Kidney glomerular epithelial cell (primary cell): ENCODE measurements at places on chromosomes 4 and X.

DNA sequence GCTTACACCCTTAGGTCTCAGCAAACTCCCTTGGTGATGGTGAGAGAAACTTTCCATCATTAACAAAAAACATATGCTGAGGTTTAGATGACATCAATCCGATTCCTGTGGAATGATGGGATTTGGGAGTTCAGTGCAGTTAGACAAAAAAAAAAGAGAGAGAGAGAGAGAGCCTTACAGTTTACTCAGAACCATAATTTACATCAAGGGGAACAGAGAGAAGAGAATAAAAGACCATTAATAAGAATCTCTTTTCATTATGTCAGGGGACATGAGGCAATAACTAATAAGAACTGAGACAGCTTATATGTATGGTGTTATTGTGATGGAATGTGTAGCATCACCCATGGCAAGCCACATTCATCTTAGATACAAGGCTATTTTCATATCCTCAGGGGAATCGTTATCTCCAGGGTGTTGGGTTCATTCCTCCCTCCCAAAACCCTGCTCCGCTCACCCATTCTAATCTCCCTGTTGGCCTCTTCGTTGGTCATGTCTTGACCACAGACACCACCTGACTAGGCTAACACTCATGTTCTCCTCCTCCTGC, 175.7 kb upstream of the MXRA5 start:
- DNase-seq = no peak

GRCh38 chrX:155169881-155170280, 46.4 kb upstream of the VBP1 start:
- no peak for DNase-seq

GRCh38 chr4:31391976-31392375, 671.8 kb downstream of the PCDH7 start:
- DNase-seq = no peak

- no peak for DNase-seq
These were observed 139.8 kb upstream of the KIT start for GRCh38 chr4:54517781-54518444.

DNA sequence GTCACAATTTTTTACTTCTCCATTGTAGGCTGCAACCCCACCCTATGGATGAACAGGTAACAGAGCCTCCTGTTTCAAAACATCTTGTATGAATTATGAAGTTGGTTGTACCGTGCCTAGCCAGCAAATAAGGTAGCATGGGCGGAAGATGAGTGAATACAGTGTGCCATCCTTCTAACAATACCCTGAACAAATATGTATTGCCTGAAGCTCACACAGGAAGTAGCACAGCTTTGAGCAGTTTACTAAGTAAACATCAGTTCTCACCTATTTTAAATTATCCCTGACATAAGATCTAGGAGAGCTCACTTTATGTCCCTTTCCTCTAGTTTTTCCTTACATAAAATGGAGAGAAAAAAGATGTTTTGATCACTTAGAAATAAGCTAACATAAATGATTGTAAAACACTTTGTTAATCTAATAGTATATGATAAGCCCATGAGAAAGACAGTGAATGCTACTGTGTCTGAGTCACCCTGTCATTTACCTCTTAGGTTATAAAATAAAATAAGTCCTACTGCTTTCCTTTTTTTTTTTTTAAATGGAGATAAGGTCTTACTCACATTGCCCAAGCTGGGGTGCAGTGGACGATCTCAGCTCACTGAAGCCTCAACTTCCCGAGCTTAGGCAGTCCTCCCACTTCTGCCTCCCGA, 36.6 kb downstream of the GRSF1 start:
- peak; percentile 1 for DNase-seq

GRCh38 chr4:27046851-27047250, 186.2 kb downstream of the STIM2 start:
- no peak for DNase-seq

DNA sequence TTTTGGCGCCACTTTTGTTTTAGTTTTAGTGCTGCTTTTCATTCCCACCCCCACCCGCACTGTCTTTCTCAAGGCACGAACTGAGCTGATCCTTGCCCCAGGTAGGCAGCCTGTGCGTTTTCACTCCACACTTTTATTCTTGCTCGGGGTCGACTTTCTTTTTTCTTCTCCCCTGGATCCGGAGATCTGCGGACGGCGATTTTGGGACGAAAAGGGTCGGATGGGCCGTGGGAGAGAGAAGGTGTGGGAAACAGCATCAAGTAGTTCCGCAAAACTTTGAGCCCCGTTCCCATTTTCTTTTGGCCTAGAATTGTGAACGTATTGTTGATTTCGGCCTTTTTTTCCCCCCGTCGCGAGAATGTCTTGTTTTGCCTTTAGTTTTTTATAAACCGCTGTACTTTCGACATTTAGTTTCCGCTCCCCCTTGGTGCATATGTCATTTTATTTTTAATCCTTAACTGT, 531 bp downstream of the STAG2 start:
- DNase-seq = peak; percentile 6

DNA sequence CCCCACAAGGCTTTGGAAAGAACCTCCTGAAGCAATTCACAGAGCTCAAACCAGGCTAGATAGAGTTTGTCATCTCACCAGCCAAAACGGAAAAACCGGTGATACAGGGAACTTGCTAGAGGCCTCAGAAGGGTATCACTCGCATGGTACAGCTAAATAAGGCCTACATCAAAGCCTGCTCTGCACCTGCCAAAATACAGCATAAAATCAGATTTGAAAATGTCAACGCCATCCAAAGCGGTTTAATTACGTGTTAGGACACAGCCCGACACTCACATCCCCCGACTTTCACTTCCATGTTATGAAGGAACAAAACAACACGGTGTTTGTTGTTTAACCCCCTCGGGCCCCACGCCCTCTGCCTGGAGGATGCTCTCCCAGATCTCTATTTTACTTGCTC, 65.0 kb downstream of the MAPK10 start:
- no peak for DNase-seq

GRCh38 chrX:11970578-11971359, 167.5 kb upstream of the FRMPD4 start:
- no peak for DNase-seq

- no peak for DNase-seq
These were observed 46.0 kb downstream of the USP38 start for GRCh38 chr4:143230683-143231082.

- DNase-seq = no peak
These were observed 49.3 kb upstream of the CLCN4 start for GRCh38 chrX:10107483-10107882.

- DNase-seq = no peak
These were observed 39.9 kb downstream of the EGF start for GRCh38 chr4:109952612-109953011.

GRCh38 chr4:89427782-89428181, 120.2 kb upstream of the GPRIN3 start:
- no peak for DNase-seq

DNA sequence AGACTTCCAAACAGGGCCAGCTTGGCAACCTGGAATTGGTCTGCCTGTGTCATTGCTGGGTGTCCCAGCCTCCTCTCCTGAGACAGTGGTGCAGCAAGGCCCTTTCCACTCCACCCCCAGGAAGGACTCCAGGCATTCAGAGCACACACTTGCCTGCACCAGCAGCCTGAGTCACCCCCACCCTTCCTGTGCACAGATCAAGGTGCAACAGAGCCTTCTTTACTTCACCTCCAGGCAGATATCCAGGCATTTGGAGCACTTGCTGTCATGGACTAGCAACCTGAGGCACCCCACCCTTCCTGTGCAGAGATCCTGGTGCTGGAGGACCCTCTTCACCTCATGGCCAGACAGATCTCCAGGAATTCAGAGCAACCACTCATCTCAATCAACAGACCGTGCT, 135.8 kb downstream of the GASK1B start:
- DNase-seq = no peak

DNA sequence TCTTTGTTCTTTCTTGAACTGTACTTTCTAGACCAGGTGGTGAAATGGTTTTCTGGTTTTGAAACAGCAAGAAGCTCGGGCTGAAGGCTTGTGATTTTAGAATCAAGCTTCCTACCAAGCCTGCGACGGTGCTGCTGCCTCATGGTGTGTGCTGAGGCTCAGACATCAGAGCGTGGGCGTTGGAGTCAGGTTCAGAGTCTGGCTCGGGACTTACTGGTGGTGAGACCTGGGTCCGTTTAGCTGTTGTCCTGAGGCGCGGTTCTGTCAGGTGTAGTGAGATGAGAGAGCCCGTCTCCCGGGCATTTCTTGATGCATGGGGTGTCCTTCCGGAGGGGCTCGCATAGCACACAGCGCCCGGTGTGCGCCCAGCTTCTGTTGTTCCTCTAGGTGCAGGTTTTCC, 19.7 kb upstream of the TADA2B start:
- DNase-seq = no peak

DNA sequence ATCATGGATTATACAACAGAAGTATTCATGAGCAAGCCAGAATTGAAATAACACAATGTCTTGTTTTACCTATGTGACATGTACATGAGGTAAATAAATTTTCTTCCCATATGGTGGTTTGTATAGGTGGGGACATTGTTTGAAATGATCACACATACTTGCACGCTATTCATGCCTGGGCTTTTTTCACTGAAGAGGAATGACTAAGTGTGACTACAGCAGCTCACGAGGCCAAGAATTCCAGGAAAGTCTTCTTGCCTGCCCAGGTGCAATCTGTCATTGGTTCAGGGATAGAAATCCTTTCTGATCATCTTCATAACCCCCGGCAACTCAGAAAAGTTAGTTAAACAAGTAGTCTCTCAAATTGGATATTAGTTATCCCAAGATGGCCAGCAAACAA, 36.3 kb upstream of the AREG start:
- DNase-seq = no peak

GRCh38 chr4:2343476-2343875, 75.0 kb downstream of the ZFYVE28 start:
- no peak for DNase-seq

DNA sequence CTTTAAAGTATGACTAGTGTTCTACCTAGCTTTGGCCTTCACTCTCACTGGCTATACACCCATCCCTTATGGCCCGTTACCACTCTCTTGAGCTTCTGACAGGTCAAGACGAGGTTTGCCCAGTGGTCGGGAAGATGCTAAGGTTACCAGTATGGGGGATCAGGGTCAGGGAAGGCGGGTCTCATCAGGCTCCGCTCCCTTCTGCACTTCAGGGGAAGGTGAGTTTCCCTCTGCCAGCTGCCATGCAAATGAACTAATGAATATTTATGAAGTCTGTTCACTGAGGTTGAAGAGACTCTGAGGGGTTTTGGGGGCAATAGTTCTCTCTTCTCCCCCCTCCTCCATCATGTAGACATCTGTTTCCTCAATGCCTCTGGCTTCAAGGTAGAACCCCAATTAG, 6.6 kb downstream of the EFNB1 start:
- DNase-seq = no peak

DNA sequence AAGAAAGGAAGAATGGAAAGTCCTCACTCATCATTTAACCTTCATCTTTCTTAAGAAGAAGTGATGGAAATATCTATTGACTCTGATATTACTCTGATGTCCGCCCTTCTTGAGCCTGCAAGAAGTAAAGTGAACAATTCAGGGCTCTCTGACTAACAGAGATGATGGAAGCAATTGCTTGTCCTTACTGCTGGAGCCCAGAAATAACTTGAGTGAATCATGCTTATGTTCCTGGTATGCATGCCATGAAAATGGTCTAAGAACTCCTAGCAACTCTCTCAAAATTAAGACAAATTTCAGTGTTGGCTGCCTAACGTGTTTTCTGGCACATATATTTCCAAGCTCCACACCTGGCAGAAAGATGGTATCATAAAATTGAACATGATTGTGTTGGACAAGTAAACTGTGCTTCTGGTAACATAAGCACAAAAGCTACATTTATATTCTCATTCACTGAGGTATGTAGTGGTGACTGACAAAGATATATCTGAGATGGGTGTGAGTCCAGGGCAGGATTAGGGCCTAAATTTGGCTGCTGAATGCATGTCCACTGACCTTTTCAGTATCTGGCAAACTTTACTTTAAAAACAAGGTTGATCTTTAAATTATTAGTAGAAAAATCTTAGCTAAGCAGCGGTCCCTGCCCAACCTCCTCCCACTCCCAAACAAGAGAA, 109.2 kb upstream of the OTUD4 start:
- DNase-seq = no peak

GRCh38 chrX:75603833-75604232, 81.0 kb upstream of the ZDHHC15 start:
- DNase-seq = no peak

- DNase-seq = peak; percentile 98
These were observed 161.5 kb downstream of the PPARGC1A start for GRCh38 chr4:23728393-23728792.

DNA sequence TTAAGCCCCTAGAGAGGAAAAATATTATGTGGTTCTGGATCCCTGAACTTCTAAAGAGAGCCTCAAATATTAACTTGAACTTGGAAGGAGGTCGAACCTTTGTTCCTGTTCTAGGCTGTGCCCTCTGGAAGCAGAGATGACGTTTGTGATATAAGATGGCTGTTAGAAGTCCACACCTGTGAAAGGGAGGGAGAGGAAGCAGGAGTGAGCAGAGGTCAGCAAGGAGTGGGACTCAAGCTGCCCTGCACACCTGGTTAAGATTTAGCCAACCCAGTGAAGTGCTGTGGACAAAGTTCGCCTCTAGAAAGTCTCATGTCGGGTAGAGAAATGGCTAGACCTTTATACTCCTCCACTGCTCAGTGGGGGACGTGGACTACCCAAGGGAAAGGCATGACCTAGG, 566.2 kb downstream of the MID1IP1 start:
- no peak for DNase-seq

- no peak for DNase-seq
These were observed 200.0 kb upstream of the PSAPL1 start for GRCh38 chr4:7634661-7635251.

- DNase-seq = no peak
These were observed 352.3 kb downstream of the PDGFC start for GRCh38 chr4:156619154-156619934.

DNA sequence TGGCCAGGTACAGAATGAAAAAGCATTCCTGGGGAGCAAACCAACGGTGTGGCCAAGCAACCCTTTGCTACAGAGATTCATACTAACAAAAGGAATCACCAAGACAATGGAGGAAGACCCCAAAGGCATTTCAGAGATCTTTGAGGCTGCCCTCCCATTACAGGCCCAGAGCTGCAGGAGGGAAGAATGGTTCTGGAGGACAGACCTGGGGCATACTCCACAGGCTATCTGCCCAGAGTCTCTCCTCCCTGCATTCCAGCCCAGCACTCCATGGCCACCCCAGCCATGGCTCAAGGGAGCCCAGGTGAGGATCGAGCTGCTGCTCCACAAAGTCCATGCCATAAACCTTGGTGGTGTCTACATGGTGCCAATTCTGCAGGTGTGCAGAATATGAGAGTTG, 81.9 kb downstream of the ATP11C start:
- no peak for DNase-seq

- DNase-seq = no peak
These were observed 156.5 kb upstream of the ATP6AP2 start for GRCh38 chrX:40424259-40424658.

DNA sequence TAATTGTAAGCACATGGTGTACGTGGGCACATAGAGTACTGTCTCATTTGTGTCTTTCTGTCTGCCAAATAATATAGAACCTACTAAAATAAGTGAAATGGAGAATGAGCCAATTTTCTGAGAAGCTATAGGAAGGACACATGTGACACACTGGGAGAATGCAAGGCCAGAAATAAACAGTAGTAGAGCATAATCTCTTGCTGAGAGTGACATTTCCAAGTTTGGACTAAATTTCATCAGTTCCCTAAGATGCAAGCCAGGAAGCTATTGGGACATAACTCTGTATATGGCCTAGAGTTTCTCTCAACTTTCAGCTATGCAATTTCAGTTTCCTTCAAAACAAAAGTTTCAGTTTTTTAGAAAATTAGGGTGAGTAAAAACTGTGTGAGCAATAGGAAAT, 638.7 kb downstream of the PCDH18 start:
- no peak for DNase-seq

GRCh38 chrX:14837155-14837554, 35.7 kb downstream of the FANCB start:
- no peak for DNase-seq

- DNase-seq = no peak
These were observed 116.9 kb upstream of the AR start for GRCh38 chrX:67426946-67427345.
